ENCODE measurements at places on chromosomes 7 and 10.
A peak's percentile ranks its signal among the peaks of the same experiment; 100 is the strongest.

DNA sequence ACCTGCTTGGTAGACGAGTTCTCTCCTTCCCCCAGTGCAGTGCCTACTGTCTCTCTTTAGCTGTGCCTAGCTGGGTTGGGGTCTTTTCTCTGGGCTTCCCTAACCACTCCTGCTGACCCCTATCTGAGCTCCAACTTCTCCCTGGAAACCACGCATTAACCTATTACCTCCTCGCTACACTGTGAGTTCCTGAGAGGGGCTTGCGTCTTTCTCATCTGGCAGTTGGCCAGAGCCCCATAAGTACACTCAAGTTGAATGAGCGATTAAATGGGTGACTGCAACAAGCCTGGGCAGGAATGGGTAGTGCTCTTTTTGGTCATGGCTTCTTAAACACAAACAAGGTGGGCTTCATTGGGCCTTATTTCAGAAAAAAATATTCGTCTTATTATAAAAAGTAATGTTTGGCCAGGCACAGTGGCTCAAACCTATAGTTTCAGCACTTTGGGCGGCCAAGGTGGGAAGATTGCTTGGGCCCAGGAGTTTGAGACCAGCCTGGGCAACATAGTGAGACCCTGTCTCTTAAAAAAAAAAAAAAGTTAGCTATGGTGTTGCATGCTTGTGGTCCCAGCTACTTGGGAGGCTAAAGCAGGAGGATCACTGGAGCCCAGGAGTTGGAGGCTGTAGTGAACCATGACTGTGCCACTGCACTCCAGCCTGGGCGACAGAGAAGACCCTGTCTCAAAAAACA lies 41.4 kb downstream of the SYPL1 start:
- DNase-seq, result no peak

- DNase-seq, result no peak
These were observed 11.7 kb downstream of the ORC5 start for GRCh38 chr7:104196161-104196560.

DNA sequence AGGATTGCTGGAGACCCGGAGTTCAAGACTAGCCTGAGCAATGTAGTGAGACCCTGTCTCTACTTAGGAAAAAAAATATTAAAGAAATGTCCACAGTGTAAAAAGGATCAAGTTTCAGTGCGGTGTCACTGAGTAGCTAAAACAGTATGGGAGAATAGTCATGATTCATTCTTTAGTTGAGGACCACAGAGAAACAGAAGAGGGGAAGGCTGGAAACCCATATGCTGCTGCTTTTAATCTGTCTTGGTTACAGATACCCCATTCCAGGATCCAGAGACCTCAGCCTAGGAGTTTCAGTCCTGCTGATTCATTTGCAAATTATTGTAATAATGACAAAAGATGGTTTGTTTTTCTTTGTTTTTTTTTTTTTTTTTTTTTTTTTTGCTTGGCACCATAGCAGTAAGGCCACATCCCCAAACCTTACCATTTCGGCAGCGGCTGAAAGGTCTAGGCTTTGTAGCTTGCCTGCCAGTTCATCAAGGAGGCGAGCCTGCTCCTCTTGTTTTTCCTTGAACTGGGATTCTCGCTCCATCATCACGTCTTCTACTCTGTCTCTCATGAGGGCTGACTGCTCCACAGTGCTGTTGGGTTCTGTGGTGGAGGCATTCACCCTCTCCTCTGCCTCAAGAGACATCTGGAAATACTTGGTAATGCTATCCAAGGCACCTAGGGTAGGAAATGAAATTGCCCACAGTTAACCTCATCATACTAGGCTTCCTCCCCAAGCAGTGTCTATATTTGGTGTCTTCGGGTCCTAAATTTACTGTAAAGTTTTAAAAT lies 44.2 kb downstream of the DLD start:
- DNase-seq, result no peak

DNA sequence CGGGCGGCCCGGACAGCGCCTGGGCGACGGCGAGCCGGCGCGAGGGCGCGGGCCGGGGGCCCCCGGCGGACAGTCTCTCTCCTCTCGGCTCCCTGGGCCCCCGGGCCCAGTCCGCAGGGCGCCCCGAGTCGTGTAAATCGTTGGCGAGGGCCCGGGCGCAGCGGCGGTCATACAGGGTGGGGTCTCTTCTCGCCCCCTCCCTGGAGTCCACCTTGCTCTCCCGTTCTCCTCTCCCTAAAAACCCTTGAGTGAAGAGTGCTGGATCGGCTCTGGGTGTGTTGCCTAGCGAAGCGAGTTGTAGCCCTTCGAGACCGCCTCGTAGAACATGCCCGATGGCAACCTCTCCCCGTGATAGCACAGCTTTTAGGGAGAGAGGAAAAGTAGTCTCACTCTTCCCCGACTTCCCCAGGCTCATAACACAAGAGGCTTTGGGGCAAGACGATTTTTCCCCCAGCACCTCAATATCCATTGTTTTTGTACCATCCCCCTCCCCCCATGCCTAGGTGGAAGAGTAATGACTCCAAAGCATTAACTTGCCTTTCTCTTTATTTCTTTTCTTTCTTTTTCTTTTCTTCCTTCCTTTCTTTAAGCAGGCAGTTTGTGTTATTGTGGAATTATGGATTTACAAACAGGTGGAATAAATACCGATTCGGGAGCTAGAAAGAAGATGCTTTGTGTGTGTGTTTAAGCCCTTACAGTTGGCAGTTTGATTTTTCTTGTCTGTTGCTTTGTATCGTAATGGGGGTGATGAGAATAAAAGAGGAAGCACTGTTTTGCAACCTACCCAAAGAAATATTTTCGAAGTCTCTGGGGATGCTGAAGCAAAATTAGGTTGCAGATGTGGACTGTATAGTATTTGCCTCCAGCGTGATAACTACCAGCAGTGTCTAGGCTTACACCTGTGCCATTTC lies 822 bp downstream of the SHOC2 start:
- DNase-seq, result peak; percentile 35

GRCh38 chr10:79488336-79488735 lies 24.0 kb upstream of the EIF5AL1 start:
- peak; percentile 91 for DNase-seq

GRCh38 chr10:43200538-43201390 lies 62.5 kb downstream of the CSGALNACT2 start:
- peak; percentile 10 for DNase-seq

- no peak for DNase-seq
These were observed 72.7 kb downstream of the DYNC1I1 start for GRCh38 chr7:95845007-95845406.

DNA sequence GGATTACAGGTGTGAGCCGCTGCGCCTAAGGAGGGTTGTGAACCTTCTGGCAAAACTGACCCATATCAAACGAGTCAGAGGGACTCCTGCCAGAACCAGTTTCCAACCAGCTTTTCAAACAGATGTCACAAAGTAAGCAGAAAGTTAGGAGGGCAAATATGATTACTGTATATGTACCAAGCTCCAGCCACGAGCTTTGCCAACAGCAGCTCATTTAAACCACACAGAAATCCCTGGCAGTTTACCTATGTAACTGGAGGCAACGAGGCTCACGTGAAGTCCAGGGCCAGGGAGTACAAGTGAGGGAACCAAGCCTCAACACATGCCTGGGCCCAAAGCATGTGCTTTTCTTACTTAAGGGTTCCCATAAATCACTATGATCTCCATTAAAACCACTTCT lies 12.5 kb upstream of the DAGLB start:
- no peak for DNase-seq

GRCh38 chr7:55488216-55488615 lies 84.1 kb downstream of the VOPP1 start:
- DNase-seq, result no peak

DNA sequence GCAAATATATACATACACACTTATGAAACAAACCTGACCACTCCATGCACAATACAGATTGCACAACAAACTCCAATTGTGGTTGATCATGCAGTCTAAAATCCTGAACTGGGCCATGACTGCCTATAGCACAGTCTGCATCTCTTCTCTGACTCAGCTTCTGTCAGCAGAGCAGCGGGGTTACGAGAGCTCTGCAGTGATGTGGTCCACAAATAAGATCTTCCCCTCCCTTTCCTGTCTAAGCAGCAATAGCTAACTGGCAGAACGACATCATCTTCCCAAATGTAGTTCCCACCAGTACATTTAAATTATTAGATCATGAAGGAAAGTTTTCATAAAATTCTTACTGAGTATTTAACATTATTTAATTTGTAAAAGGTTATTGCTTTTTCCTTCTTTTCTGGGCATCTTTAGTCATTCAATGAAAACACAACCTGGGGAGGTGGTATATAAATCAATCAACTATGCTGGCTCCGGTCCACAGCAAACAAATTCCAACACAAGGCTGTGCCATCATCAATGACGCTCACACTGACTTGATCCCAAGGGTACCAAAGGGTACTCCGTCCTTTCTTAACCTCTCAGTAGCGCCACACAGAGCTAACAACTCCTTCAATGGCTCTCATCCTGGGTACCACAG lies 17.1 kb downstream of the ARHGAP21 start:
- DNase-seq, result no peak

DNA sequence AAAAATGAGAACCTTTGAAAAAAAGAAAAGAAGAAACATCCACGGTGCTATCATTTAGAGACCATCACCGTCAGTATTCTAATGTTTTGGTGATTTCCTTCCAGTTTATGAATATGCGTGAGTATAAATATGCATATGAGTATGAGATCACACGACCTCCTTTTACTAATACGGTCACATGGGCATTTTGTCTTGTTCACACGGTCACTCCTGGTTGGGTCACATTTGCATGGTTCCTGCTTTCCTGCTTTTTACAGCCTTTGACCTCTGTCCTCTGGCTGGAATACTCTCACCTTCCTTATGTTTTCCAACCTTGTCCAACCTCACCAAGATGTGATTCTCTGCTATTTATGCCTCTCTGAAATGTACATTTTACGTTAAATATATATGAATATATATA lies 25.3 kb upstream of the LMTK2 start:
- no peak for DNase-seq

DNA sequence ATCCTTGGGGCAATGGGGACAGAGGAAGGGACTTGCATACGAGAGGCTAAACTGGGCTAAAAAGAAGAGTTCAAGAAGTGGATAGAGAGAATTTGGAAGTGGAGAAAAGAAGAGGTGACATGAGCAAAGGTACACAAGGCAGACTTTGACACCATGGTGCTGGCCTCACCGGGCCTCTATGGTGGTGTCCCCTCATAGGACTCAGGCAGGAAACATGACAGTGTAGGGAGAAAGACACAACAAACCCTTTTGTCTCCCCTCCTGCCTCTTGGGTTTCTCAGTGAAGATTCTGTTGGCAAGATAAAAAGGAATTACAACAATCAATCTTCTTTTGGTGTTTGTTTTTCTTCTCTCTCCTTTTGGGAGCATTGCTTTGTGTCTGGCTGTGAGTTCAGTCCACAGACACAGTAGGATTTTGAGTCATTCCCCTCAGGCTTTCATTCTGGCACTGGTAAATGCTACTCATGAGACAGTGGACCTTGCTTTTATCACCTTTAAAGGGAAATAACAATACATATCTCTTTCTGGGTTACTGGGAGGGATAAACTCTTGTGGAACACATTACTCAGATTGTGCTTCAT lies 827.7 kb downstream of the TNS3 start:
- peak; percentile 41 for DNase-seq

GRCh38 chr7:143216686-143217085 lies 5.2 kb upstream of the TAS2R40 start:
- no peak for DNase-seq

DNA sequence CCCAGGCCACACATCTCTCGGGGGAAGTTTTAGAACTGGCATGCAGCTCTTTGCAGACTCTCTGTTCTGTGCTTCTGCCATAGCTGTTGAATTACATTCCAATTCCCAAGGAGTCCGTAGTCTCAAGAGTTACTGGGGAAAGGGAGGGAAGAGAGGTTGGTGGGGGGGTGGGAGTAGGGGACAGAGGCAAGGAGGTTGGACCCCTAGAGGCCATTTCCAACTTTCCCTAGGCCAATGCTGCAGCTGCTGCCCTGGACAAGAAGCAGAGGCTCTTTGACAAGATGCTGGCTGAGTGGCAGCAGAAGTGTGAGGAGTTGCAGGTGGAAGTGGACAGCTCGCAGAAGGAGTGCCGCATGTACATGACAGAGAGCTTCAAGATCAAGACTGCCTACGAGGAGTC lies 23.8 kb downstream of the MYH16 start:
- DNase-seq, result no peak

DNA sequence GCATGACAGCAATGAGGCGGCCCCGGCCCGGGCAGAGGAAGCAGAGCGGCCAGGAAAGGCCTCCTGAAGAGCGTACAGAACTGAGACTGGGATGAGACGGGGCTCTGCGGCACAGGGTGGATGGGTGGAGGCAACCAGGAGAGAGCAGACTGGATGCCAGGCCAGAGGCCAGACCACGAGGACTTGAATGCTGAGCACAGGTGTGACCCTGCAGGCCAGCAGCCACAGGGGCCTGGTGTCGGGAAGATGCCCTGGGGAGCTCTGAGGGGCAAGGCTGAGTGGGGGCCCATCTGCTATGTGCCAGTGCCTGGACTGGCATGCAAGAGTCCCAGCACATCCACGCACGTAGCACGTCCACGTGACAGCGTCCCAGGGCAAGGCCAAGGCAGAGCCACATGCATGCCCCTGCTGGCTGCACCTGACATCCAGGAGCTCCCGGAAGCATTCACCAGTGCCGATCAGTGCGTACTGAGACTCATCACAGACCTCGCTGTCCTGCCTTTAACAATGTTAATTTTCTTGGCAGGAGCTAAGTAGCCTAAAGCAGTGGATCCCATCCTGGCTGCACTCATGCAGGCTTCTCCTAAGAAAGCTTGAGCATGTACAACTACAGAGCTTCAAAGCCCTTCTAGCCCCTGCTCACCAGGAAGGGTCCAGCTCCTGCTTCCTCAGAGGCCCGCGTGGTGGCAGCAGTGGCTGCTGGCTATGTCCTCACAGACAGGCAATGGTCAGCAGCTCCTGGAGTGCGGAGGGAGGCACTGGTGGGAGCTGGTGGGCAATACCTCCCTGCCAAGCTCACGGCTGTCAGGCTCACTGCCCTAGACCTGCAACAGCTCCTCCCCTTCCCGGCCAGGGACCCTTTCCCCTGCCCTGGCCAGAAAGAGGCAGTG lies 18.0 kb downstream of the GRID1 start:
- no peak for DNase-seq

DNA sequence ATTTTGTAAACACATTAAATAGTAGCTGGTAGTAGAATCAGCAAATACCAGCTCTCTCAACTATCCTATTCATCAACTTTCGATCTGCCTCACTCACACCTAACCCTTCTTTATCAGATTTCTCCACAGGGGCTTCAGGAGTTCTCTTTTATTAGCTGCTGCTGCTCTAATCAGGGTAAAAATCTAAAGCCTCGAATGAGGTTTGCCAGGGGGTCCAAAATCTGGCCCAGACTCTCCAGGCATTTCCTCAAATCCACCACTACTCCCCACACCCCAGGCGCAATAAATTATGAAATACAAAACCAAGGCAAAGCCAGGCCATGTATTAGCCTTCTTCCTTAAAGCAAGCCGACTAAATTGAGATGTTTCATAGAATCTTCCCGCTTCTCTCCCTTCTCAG lies 2.3 kb downstream of the RNF216 start:
- no peak for DNase-seq

GRCh38 chr7:28956608-28957063 lies 1.5 kb downstream of the TRIL start:
- DNase-seq, result peak; percentile 47

- no peak for DNase-seq
These were observed 765 bp downstream of the CCAR1 start for GRCh38 chr10:68721673-68722335.

- no peak for DNase-seq
These were observed 489.1 kb downstream of the SUGCT start for GRCh38 chr7:40623863-40624262.

Measured in uterus (tissue), 4 donors.